ENCODE measurements at places on chromosomes 5 and 9. TPM values are rescaled to one million over a fixed set of nuclear protein-coding genes. Genes with fewer than 3 reads are reported as not detected.

ERP44 gene
- 16.1 TPM for total RNA-seq

- DNase-seq: no peak
Observed at GRCh38 chr5:152466085-152466745, 61.1 kb upstream of the NMUR2 start.

UBE2B gene
- 6.3 TPM for total RNA-seq

DNA sequence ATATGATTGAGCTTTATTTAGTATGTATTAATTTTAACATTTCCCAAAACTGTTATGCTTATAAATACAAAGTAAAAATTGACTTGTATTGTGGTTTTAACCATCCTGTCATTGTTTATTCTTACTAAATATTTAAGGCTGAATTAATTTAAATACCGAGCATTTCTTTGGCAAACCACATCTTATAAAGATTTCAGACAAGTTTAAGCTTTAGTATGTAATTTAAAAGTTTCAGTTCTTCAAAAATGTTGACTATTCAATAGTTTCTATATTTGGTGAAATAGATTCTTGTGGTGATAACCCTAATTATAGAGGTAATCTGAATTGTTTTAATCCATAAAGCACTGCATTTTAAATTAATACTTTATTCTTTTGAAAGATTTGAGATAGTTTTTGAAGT, 65.5 kb downstream of the CCNH start:
- peak; percentile 33 for DNase-seq

DNA sequence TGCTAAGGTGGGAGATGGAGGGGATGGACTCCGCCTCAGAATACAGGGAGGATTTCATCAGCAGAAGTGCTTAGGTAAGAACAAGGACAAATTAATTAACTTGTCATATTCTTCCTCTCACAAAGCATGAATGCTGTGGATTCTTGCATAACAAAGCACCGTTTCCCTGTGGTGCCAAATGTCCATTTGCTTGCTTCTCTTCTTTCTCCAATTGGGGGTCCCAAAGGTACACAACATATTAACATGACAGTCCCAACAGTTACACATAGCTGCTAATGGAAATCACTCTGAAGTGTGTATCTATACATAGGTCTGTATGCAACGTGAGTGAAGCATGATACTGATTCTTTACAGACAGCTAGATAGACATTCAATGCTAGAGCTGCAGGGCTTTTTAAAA, 146.7 kb upstream of the EFNA5 start:
- no peak for DNase-seq

DNA sequence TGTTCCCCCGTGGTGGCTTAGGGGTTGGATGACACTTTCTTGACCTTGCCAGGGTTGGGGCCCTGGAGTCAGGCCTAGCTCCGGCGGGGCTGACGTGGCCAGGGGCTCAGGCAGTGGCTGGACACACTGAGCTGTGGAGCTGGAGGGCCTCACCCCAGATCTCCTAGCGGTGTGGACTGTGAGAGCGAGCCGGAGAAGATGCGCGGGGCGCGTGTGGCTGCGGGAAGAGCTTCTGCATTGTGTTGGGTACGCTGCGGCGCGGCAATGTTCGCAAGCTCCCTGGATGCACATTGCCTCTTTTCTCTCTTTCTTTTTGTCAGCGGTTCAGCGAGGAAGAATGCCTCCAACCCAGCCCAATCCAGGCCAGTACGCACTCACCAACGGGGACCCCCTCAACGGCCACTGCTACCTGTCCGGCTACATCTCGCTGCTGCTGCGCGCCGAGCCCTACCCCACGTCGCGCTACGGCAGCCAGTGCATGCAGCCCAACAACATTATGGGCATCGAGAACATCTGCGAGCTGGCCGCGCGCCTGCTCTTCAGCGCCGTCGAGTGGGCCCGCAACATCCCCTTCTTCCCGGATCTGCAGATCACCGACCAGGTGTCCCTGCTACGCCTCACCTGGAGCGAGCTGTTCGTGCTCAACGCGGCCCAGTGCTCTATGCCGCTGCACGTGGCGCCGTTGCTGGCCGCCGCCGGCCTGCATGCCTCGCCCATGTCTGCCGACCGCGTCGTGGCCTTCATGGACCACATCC, 4.8 kb downstream of the NR2F1 start:
- peak; percentile 59 for DNase-seq

ZNF483 gene
- 1.4 TPM for total RNA-seq

SPINK1 gene
- total RNA-seq: not detected

ZNF608 gene
- 15.1 TPM for total RNA-seq

ADAMTS12 gene
- total RNA-seq: 51.3 TPM

GRCh38 chr5:143850050-143850683, 38.2 kb downstream of the HMHB1 start:
- DNase-seq: no peak

NTNG2 gene
- total RNA-seq: 0.54 TPM

CARD6 gene
- total RNA-seq: 4.2 TPM

DNA sequence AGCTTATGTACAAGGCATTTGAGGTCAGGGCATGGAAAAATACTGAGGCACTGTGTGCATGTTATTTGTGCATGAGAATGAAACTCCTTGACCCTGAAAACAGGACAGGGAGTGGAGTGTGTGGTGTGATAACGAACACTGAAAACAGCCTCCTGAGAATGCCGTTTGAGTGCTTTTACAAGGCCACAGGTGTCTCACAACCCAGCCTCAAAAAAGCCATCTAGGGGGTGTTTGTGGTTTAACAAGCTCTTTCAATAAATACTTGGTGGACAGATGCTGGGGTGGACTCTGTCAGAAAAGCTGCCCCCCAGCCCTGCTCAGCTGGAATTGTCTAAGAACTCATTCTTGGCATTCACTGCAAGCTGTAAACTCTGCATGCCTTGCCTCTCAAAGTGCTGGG, 94.0 kb upstream of the SLC25A48 start:
- no peak for DNase-seq

- no peak for DNase-seq
Observed at GRCh38 chr9:96129747-96130146, 172.2 kb downstream of the HSD17B3 start.

GRCh38 chr9:101254733-101255433, 129.9 kb downstream of the BAAT start:
- DNase-seq: no peak

DNA sequence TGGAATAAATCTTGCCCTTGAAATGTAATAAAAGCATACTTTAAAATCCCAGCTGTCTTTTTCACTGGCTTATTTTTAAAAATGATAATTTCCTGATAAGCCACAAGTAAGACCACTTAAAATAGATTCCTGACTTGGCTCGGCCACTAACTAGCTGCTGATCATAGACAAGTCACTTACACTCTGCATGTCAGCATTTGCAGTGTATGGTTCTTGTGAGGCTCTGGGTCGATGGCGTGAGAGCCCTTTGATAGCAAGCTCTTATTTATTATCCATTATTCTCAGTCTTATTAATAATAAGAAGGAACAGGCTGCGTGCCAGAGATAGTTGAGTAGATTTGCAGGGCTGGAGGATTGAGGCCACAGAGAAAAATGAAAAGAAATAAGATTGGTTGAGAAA, 110.7 kb upstream of the IL12B start:
- no peak for DNase-seq

DNA sequence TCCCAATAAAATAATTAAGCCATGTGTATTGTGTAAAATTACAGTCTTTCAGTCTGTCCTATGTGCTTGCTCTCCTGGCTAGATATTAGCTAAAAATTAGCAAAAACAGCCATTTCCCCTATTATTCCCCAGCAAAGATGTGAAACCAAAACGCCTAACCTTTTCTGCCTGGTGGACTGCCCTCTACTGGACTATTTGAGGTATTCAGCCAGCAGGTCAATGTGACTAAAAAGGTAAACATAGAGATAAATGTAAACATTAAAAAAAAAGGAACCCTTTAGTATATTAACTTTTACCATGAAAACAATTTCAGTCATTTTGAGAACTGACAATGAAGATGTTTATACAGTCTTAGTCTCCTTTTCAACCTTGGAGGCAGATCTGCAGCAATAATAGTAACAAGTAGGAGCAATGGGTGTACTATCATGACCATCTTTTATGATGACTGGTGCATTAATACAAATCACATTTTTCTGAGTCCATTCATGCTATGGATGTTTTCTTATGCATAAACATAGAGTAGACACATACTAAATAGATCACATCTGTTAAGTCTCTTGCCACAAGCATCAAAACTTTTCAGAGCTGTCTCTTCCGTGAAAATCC, 10.1 kb downstream of the ATG12 start:
- peak; percentile 49 for DNase-seq

- DNase-seq: no peak
Observed at GRCh38 chr5:67339219-67339767, 142.7 kb upstream of the CD180 start.

DNA sequence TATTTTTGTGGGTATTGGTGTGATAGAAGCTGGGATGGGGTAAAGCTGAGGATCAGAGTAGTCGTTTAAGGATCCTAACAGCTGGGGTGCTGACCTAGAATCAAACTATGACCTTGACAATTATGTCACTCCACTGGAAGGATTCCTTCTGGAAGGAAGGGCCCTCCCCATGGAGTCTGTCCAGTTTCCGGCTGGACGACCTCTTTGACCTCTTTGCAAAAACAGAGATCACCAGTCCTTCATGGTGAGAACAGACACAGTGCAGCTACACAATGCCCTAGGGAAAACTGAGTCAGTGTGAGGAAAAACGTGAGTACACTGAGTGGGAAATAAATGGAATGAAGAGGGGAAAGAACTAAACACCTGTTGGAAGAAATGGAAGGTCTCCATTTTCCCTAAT, 445.6 kb downstream of the MAT2B start:
- DNase-seq: no peak

DNA sequence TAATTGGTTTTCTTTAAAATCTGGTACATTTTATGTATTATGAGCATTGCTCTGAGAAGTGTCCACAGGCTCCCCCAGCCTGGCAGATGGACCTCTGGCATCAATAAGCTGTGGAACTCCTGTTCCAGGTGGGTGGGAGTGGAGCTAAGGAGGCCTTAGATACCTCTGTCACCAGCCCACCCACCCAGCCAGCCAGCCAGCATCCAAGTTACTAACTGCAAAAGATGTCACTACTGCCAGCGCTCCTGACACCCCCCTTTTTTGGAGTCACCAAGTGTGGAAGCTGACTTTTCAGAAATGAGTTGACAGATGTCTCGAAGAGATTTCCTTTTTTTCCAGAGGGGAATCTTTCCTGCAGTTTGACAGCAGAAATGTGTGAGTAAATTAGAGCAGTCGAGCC, 111.2 kb downstream of the GALNT10 start:
- no peak for DNase-seq

GFRA3 gene
- not detected for total RNA-seq

DNA sequence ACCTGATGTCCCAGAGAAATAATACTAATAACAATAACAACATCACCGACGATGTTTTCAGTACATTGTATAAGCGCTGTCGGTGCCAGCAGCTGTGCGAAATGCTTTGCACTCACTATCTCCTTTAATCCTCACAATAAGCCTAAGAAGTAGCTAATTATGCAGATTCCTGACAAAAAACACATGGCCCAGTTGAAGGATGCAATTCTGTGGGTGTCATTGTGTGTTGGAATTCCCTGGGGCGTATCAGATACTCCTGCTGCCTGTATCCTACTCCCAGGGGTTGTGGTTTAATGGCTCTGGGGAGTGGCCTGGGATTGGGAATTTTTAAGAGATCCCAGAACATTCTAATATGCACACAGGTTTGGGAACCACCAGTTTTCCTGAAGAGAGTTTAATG, 154.0 kb downstream of the RGS3 start:
- no peak for DNase-seq

- DNase-seq: no peak
Observed at GRCh38 chr9:112130347-112130746, 44.8 kb downstream of the SUSD1 start.
